Mammary epithelial cell (primary cell): ENCODE measurements at places on chromosomes 7 and 10.

GRCh38 chr10:116756277-116756676 is 13.9 kb upstream of the HSPA12A start:
- no peak for DNase-seq

GRCh38 chr10:34006471-34006870 is 672.0 kb upstream of the NRP1 start:
- no peak for DNase-seq

DNA sequence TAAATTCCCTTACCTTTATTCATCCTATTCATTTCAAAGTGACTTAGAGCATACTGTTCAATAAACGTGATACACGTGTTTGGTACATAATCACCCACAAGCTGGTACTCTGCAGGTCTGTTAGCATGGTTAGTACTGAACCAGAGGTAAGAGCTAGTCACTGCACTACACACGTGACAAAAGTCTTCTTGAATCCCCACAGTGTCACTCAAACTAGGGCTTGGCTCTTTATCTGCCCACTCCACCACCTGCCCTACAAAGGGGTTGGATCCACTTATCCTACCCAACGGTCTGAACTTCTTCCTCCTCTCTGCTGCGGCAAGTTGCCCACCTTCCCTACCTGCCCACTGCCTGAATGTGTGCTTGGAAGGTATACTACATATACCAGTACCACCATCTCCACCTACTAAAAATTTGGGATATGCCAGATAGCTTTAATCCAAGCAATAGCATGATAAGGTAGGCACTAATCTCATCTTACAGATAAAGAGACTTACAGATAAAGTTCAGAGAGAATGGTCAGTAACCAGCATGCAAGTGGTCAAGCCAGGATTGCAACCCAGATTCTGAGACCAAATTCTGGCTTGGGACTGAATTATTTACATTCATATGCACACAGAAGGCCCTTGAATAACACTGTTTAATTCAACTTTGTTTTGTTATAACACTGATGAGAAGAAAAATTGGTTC is 92.2 kb downstream of the SGMS1 start:
- DNase-seq = no peak

DNA sequence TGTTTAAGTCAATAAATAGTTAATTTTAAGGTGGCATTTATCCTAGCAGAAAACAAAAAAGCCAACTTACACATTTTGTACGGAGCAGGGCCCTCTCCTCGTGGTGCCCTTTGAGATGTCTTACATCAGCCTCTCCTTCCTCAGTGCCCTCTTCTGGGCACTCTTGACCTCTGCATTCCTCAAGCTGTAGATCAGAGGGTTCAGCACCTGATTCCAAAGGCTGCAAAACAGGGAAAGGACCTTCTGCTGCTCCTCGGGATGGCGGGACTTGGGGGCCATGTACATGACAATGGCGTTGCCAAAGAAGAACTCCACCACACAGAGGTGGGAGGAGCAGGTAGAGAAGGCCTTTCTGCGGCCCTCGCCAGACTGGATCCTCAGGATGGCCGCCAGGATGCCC is 4.6 kb upstream of the OR2A14 start:
- no peak for DNase-seq

DNA sequence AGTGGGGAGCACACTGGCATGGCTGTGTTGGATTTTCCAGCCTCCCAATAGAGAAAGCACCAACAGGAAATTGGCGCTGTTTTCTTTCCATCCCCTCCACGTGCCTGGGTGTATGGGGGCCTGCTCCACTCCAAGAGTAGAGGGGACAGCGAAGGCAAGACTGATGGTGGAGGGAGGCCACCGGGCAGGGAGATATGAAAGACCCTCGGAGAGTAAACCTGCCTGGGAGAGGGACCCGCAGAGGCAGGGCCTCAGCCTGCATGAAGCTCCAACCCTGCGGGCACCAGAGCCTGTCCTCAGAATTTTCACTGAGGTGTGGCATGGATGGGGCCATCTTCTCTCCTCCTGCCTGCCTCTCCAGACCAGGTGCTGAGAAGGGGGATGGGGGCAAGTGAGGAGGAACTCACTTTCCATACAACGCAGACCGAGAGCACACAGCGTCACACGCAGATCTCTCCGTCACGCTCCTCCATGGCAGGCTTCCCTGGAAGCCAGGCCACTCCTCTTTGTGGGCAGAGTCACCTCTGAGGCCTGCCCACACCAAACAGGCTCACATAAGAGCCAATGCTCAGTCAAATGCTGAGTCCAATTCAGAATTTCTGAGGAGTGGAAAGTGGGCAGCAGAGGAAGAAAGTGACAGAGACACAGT is 18.8 kb downstream of the ANXA11 start:
- DNase-seq = no peak

- no peak for DNase-seq
Measured at GRCh38 chr7:4201566-4201965, 480.5 kb upstream of the FOXK1 start.

- no peak for DNase-seq
Measured at GRCh38 chr7:138954545-138955475, 26.4 kb downstream of the KIAA1549 start.

DNA sequence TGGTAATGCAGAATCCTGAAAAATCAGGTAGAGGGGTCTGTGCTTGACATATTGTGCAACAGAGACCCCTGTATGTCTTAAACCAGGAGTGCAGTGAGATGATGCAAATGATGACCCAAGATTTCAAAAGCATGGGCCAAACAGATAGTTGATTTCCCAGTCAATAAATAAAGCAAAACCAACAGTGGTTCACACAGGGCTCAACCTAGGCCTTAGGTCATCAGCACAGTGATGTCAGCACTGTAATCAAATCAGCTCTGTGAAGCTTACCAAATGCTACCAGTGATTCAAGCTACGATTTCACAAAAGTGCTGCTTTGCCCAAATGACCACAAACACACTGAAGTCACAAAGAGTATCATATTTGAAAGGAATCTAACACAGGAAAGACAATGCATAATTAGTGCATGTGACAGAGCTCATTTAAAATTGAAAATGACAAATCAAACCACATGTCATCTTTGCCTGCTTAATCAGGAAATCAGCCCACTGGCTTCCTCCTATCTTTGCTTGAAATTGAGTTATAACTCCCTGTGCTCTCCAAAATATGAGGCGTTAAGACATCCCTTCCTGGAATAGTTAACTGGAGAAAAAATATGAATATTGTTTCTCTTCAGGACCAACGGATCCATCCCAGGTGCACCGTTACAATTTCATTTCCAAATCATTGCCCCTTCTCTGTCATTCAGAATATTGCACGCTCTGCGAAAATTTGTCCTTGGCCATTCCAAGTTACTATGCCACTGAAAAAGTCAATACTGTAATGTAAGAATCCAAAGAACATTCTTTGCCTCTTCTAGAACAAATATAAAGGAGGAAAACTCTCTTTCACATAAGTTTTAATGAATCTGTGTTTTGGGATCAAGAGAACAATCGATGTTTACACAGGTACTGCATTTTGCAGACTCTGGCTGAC is 41.9 kb upstream of the ASL start:
- no peak for DNase-seq

GRCh38 chr7:116859323-116859722 is 3.1 kb upstream of the CAPZA2 start:
- DNase-seq = peak; percentile 80

GRCh38 chr7:83427884-83428283 is 221.1 kb downstream of the SEMA3E start:
- peak; percentile 28 for DNase-seq

- no peak for DNase-seq
Measured at GRCh38 chr7:4841007-4841784, 20.6 kb downstream of the PAPOLB start.

- no peak for DNase-seq
Measured at GRCh38 chr7:45105588-45106188, 5.8 kb downstream of the TBRG4 start.

DNA sequence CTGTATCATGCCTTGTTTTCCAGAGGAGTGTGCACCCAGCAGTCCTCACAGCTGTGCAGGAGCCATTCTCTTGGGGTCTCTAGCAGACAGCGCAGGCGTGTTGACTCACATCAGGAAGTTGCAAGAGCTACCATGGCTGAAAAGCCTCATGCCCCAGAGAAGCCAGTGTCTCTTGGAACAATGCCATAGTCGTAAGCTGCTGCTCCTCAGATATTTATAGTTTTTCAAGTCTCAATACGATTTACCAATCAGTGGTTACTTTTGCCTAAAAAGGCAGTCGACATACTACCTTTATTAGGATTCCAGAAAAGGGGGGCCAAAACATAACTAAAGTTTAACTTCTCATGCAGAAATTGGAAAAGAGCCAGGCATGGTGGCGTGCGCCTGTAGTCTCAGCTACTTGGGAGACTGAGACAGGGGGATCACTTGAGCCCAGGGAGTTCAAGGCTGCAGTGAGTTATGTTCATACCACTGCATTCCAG is 407.7 kb downstream of the PARD3 start:
- DNase-seq = no peak

DNA sequence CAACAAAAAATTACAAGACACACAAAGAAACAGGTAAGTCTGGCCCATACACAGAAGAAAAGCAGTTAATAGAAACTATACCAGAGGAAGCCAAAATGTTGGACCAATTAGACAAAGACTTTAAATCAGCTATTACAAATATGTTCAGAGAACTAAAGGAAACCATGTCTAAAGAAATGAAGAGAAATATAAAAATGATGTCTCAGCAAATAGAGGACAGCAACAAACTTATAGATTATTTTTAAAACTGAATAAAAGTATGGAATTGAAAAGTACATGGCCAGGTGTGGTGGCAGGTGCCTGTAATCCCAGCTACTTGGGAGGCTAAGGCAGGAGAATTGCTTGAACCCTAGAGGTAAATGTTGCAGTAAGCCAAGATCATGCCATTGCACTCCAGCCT is 58.5 kb downstream of the LHFPL3 start:
- no peak for DNase-seq

DNA sequence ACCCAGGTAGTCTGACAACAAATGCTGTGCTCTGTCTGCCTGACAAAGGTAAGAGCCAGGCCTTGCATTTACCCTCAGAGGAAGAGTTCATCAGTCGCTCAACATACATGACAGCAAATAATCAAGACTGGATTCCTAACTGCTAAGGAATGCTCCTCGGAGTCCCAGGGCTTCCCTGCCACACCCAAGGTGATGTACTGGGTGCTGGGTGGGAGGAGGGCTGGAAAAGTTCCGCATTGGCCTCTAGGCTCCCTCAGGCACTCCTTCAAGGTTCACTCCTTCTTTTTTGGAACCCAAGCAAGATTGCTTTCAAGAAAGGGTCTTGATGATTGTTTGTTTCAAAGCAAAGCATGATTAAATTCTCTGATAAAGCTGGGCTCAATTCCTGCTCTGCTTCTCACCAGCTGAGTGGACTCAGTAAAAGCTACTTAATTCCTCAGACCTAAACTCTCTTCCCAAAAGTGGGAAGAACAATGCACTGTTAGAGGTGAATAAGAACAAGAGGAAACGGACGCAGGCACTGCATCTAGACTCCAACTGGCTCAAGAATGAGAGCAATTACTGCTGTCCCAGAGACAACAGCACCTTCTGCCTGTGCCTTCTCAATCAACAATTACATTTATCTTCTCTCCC is 173.5 kb downstream of the ELMO1 start:
- no peak for DNase-seq

DNA sequence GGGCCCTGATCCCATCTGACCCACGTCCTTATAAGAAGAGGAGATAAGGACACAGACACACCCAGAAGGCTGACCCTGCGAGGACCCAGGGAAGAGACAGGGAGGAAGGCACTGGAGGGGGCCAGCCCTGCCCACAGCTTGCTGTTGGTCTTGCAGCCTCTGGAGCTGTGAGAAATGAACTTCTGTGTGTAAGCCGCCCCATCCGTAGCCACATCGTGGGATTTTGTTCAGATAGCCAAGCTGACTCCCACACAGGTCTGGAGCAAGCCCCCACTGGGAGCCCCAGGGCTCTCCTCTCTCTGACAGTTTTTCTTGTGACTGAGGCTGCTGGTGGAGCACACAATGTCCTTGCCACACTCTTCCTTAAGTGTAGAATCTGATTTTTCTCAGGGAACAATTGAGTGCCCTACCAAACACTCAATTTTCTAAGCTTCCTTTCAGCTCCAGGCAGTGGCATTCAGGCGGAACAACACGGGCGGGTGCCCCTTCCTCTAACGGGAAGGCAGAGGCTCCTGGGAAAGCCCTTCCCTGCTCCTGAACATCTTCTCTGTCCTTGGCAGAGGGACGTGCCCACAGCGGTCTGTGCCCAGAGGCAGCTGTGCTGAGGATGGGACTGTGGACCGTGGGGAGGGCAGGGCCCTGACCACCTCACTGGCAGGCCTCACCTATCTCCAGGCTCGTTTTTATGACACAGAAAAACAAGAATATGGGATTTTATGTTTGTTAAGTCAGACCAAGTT is 160.6 kb upstream of the SHH start:
- DNase-seq = no peak

GRCh38 chr10:120262857-120263547 is 194.0 kb upstream of the PLPP4 start:
- peak; percentile 58 for DNase-seq

DNA sequence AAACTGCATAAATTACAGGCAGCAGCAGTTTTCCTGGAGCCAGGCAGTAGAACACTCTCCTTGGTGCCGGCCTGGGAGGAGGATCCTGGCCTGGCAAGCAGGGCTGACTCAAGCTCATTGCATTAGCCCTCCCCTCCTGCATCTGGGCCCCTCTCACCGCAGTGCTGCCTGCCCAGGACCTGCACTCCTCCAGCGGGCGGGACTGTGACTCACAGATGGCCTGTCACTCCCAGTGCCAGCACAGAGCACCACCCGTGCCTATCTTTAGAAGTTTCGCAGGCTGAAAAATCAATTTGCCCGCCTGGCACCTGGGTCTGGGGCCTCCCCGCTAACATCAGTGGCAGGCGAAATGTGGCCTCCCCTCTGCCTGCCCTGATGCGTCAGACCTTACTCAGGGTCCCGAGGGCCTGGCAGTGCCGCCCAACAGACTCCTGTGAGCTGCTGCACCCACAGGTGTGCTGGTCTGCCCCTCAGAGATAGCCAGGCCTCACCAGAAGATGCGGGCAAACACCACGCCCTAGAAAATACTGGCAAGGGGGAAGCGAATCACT is 123.8 kb downstream of the KCNMA1 start:
- peak; percentile 92 for DNase-seq

DNA sequence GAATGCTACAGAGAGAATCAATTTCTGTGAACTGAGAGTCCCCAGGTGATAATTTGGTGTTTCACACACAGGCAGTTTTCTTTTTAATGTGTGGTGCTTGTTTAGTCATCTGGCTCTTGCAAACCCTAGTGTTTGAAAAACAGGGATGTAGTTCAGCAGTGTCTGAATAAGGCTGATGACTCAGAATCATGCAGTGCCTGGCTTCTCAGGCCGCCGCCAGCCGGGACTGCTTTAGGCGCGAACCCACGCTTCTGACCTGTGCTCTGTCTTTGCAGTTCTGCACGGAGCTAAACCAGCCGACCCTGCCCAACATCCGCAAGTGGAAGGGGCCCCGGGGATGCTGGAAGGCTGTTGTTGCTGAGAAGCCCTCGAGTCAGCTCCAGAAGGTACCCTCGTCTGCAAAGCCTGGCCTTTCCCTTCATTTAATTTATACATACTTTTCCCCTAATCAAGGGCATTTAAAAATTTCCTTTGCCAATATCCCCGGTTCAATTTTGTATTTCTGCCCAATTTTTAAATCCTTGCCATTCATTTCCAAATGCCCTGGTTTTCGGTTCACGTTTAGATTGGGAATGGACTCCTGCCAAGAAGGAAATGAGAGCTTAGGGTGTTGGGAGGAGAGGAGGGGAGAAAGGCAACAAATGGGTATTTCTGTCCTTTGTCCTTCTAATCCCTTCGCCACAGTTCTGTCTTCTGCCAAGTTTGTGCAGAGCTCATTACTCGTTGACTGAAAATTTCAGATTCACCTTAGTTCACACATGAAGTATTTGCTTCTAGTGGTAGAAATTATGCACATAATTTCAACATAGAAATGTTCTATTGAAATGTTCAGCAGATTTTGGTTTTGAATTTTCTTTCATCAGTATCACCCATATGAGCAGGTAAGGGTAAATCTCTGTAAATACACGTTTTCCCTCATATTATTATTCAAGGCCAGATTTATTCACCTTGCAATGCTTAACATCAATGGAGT is 108.5 kb upstream of the ANLN start:
- peak; percentile 51 for DNase-seq
